ENCODE measurements at places on chromosomes 4 and X.

DNA sequence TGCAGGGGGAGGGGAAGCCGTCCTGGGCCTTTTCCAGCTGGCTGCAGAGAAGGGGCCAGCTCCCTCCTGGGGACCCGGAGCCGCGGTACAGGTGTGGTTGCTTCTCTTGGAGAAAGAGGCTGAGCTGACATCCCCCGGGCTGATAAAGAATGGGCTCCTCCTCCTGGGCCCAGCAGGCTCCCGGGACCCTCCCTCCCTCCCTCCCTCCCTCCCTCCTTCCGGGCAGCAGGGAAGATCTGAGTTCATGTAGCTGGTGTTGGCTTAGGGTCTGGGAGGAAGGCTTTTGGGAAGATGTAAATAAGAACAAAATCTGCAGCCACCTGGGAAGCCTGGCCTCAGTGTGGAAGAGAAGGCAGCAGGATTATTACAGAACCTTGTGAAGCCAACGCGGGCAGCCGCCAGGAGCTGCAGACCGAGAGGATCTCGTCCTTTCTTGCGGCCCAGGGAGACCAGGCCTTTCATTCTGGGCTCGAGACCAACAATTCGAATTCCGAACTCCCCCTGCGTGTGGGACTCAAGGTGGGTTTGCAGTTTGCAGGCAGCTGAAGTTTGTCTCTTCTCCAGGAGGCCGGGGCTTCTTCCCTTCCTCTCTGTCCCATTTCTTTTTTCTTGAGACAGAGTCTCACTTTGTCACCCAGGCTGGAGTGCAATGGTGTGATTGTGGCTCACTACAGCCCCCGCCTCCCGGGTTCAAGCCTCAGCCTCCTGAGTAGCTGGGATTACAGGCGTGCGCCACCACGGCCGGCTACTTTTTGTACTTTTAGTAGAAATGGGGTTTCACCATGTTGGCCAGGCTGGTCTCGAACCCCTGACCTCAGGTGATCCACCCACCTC lies at the start of gene PLCXD1:
Gene PLCXD1 (plus strand): TSS at position 216 of the 834 bp plus-strand sequence. CDS start 2,807 bp downstream, outside the sequence.
- H3K27me3 ChIP-seq: no peaks in the 10 kb centered on the region
- peaks cover 9% of the 10 kb centered on the region for H3K4me1 ChIP-seq
- DNase-seq: peak; percentile 45
- peak within 1 kb of the TSS; percentile 42 for H3K27ac ChIP-seq

GRCh38 chr4:3202836-3203820 lies 45.8 kb upstream of the MSANTD1 start:
- peaks cover 46% of the 10 kb centered on the region for H3K4me1 ChIP-seq
- peaks cover 37% of the 10 kb centered on the region for H3K36me3 ChIP-seq
- peak overlapping the region; percentile 74 for H3K27ac ChIP-seq
- H3K27me3 ChIP-seq: no peaks in the 10 kb centered on the region
- no peak for DNase-seq
- no peak overlapping the region for H3K4me3 ChIP-seq

DNA sequence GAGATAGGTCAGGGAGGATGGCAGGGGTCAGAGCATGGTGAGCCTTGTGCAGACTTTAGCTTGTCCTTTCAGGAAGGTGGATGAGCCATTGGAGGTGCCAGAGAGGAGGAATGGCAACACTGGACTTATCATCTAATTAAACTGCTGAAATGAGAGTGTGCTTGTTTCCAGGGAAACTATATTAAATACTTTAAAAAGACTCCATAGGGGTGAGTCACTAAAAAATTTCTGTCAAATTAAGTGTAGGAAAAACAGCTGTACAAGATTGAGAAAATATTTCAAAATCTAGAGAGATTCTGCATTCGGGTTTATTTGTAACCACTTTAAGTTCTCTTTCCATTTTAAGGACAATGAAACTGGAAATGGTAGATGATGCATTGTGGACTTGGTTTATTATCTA lies 11.4 kb downstream of the FRAS1 start:
- no peak overlapping the region for H3K4me3 ChIP-seq
- no peak for DNase-seq
- no peaks in the 10 kb centered on the region for H3K27me3 ChIP-seq
- no peaks in the 10 kb centered on the region for H3K36me3 ChIP-seq
- H3K27ac ChIP-seq: no peak overlapping the region

DNA sequence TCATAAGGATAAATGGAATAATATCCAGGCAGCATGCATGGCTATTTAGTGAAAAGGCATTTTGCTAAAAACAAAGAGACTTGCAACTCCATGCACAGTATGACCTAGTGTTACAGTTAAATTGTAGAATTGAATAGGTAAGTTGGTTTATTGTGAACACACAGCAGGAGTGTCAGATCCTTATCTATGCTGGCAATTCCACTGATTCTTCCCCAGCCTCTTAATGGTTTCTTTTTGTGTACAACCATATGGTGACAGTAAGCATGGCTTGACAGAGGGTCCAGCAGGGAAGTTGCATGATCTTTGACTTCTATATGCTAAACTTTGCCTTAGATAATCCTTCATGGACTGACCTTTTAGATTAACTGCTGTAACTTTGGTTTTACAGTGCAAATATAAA lies 936.6 kb upstream of the EPHA5 start:
- DNase-seq: no peak
- no peak overlapping the region for H3K27ac ChIP-seq
- no peak overlapping the region for H3K4me3 ChIP-seq
- H3K36me3 ChIP-seq: no peaks in the 10 kb centered on the region

- no peaks in the 10 kb centered on the region for H3K27me3 ChIP-seq
- no peaks in the 10 kb centered on the region for H3K36me3 ChIP-seq
- no peak for DNase-seq
- H3K4me3 ChIP-seq: no peak overlapping the region
- no peaks in the 10 kb centered on the region for H3K4me1 ChIP-seq
- H3K27ac ChIP-seq: no peak overlapping the region
Observed at GRCh38 chrX:15043538-15043937, 170.3 kb downstream of the MOSPD2 start.

- H3K4me3 ChIP-seq: no peak overlapping the region
- no peaks in the 10 kb centered on the region for H3K36me3 ChIP-seq
- no peaks in the 10 kb centered on the region for H3K27me3 ChIP-seq
- no peak overlapping the region for H3K27ac ChIP-seq
- DNase-seq: no peak
- H3K4me1 ChIP-seq: no peaks in the 10 kb centered on the region
Observed at GRCh38 chr4:151676301-151676700, 84.5 kb downstream of the GATB start.

DNA sequence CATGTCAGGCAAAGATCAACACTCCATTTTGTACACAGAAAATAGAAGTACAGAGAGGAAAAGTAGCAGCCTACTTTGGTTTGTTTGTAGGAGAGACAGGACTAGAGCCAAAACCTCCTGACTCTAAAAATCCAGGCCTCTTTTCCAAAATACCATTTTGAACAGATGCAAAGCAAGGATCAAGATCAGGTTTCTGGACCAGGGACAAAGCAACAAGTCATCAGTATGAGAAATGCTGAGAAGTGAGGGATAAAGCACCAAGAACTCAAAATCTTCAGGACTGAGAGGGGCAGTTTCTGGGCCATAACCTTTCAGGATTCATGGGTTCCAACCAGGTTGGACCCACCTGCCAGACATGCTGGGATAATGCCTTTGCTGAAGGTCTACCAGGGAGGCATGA lies 36.6 kb upstream of the MBTPS2 start:
- no peaks in the 10 kb centered on the region for H3K4me1 ChIP-seq
- no peaks in the 10 kb centered on the region for H3K27me3 ChIP-seq
- no peak for DNase-seq
- H3K27ac ChIP-seq: no peak overlapping the region
- H3K36me3 ChIP-seq: no peaks in the 10 kb centered on the region

- H3K4me3 ChIP-seq: peak overlapping the region; percentile 7
- no peak for DNase-seq
- no peaks in the 10 kb centered on the region for H3K36me3 ChIP-seq
- peaks cover 35% of the 10 kb centered on the region for H3K4me1 ChIP-seq
- H3K27me3 ChIP-seq: no peaks in the 10 kb centered on the region
- H3K27ac ChIP-seq: peak overlapping the region; percentile 62
Observed at GRCh38 chr4:26885912-26886274, 25.3 kb downstream of the STIM2 start.

DNA sequence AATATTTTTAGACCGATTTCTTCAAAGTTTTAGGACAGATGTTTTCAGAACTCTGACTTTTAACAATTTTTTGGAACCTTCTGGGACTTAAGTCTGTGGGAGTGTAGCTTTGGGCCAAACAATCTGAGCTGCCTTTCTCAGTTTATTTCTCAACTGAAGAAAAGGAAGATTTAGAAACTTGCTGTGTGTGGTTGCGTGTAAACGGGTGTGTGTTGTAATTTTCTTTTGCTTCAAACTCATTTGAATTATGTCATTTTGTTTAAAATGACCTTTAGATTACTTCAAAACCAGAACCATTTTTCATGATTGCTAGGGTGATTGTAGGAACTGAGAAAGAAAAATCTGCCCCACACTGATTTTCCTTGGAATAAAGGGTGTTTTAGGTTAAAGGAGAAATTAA lies 577.7 kb upstream of the GALNTL6 start:
- H3K36me3 ChIP-seq: no peaks in the 10 kb centered on the region
- no peaks in the 10 kb centered on the region for H3K27me3 ChIP-seq
- no peak overlapping the region for H3K27ac ChIP-seq
- no peak overlapping the region for H3K4me3 ChIP-seq

DNA sequence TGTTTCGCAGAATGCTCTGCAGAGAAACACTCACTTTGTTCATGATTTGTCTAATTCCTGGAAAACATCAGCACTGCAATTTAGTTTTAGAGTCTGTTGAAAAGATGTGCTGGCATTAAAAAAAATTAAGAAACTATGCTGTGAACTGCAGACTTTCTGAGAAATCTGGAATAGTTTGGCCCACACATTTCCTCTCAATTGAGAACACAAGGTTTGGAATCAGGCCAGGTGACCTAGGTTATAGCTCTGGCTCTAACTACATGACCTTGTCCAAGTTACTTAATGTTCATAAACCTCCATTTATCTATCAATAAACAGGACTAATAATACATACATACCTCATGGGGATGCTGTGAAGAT lies 61.4 kb upstream of the ENPEP start:
- H3K36me3 ChIP-seq: no peaks in the 10 kb centered on the region
- no peak for DNase-seq
- no peak overlapping the region for H3K27ac ChIP-seq
- no peak overlapping the region for H3K4me3 ChIP-seq
- no peaks in the 10 kb centered on the region for H3K4me1 ChIP-seq

- no peak for DNase-seq
- H3K4me1 ChIP-seq: no peaks in the 10 kb centered on the region
- no peak overlapping the region for H3K4me3 ChIP-seq
- H3K36me3 ChIP-seq: no peaks in the 10 kb centered on the region
Observed at GRCh38 chr4:81356621-81357020, 115.1 kb downstream of the RASGEF1B start.

- H3K4me3 ChIP-seq: no peak overlapping the region
- no peaks in the 10 kb centered on the region for H3K27me3 ChIP-seq
Observed at GRCh38 chrX:46262304-46262703, 282.9 kb downstream of the ZNF674 start.

- no peaks in the 10 kb centered on the region for H3K36me3 ChIP-seq
- H3K4me1 ChIP-seq: no peaks in the 10 kb centered on the region
- no peak overlapping the region for H3K4me3 ChIP-seq
- no peak for DNase-seq
- H3K27ac ChIP-seq: no peak overlapping the region
Observed at GRCh38 chr4:58301376-58301999, 1191.3 kb upstream of the IGFBP7 start.

DNA sequence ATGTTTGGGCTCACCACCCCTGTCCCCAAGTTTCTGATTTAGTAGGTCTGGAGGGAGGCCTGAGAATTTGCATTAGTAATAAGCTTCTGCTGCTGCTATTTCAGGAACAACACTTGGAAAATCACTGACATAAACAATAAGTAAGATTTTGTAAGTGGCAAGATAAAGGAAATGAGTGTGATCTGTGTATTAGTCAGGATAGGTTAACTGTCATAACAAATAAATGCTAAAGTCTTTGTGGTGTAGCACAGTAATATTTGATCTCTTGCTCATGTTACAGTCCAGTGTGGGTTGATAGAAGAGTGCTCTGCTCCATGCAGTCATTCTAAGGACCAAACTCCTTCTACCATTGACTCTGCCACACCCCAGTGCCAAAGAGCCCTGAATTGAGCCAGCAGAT lies 67.0 kb downstream of the NHS start:
- no peaks in the 10 kb centered on the region for H3K27me3 ChIP-seq
- DNase-seq: no peak
- no peak overlapping the region for H3K4me3 ChIP-seq
- H3K4me1 ChIP-seq: no peaks in the 10 kb centered on the region

DNA sequence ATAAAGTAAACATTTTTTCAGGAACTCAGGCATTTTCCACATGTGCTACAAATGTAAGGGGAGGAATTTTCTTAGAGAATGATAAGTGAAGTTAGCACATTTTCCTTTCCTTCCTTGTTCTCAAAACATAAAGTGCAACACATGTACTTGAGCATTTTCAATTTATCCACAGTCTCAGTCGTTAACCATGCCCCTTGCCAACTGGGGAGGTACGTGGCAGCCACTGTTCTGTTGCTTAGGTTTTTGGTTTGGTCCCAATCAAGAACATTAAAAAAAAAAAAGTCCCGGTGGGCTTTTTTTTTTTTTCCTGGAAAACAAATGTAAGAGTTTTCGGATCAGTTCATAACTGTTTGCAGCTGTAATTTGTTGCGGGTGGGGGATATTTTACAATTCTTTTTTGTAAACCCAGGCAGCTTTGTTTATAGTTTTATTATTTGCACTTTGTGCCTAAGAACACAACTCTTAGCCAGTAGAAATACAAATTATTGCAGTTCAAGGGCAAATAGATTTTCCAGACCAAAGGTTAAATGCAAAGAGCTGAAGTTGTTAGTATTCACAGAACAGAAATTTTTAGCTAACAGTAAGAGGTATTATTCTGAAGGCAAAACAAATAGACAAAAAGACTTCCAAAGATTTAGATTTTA lies 112.1 kb upstream of the NAP1L5 start:
- no peaks in the 10 kb centered on the region for H3K36me3 ChIP-seq
- no peak overlapping the region for H3K27ac ChIP-seq
- DNase-seq: no peak
- H3K27me3 ChIP-seq: no peaks in the 10 kb centered on the region
- no peak overlapping the region for H3K4me3 ChIP-seq
- H3K4me1 ChIP-seq: peaks cover 31% of the 10 kb centered on the region

DNA sequence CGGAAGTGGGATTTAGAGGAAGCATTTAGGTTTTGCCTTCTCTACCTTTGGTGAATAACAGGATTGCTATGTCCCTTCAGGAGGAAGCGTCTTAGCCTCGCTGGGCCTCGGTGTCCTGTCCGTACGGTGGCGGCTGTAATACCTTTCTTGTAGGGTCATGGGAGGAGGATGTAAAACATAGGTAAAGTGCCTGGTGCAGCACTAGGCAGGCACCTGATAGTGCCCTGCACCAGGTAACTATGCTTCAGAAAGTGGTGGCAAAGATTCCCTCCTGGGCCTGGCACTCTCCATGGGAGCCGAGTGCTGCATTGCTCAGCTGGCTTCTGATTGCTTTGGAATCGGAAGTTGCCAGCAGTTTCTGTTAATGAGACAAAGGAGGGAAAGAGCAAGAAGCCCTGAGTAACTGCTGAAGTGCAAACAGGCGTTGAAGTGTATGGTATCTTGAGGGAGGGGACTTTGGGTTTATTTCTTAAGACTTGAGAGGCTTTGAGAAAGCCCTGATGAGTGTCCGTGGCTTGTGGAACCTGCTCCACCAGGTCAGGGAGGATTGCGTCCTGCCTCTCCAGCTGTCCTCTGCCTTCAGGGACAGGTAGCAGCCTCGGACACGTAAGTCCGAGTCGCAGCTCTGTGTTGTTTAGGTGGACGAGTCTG lies 45.8 kb downstream of the TBC1D14 start:
- peaks cover 20% of the 10 kb centered on the region for H3K4me1 ChIP-seq
- H3K27ac ChIP-seq: peak overlapping the region; percentile 56
- H3K4me3 ChIP-seq: no peak overlapping the region
- H3K27me3 ChIP-seq: no peaks in the 10 kb centered on the region
- peak; percentile 86 for DNase-seq

Measured in upper lobe of right lung (tissue), 1 donor.